Fibroblast of skin of left biceps (primary cell): ENCODE measurements at places on chromosomes 11 and 22.

GRCh38 chr11:59219836-59220235 is 7.1 kb upstream of the MPEG1 start:
- DNase-seq, result no peak

- DNase-seq, result no peak
These were observed 40.6 kb upstream of the RCN1 start for GRCh38 chr11:32050264-32050663.

DNA sequence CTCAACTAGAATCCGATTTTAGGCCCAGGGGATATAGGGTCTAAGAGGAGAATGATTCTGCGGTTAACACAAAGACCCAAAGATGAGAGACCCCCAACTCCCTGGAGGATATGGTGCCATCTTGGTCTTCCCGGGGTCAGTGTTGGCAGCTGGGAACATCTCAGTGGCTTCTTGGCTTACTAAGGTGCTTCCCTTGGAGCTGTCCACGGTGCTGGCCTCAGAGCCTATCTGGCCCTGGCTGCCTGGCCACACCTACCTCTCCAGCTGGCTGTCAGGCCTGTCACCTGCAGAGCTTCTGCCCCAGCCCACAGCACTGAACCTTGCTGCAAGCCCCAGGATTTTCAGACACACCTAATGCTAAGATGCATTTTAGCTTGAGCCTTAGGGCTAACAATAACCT is 70.7 kb upstream of the THY1 start:
- no peak for DNase-seq

- no peak for DNase-seq
These were observed 17.4 kb upstream of the TMEM135 start for GRCh38 chr11:87020336-87020735.

DNA sequence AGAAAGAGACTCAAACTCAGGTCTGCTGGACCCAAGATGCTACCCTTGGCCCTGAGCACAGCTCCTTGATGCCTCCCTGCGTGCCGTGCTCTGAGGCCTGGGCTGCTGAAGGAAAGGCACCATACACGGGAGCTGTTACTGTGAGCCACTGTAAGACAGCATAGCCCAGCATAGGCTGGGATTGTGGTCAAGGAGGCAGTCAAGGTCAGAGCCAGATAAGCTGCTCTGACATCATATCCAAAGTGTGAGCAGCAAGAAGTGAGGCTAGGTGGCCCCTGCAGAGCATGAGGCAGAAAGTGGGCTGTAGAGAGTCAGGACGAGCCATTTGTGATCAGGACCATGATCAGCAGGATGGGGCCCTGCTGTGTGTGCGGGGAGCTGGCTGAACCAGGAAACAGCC is 7.7 kb downstream of the SLC22A8 start:
- no peak for DNase-seq

GRCh38 chr11:87421422-87421821 is 383.7 kb downstream of the TMEM135 start:
- peak; percentile 56 for DNase-seq

- no peak for DNase-seq
These were observed 11.7 kb upstream of the PATL1 start for GRCh38 chr11:59680287-59681154.

DNA sequence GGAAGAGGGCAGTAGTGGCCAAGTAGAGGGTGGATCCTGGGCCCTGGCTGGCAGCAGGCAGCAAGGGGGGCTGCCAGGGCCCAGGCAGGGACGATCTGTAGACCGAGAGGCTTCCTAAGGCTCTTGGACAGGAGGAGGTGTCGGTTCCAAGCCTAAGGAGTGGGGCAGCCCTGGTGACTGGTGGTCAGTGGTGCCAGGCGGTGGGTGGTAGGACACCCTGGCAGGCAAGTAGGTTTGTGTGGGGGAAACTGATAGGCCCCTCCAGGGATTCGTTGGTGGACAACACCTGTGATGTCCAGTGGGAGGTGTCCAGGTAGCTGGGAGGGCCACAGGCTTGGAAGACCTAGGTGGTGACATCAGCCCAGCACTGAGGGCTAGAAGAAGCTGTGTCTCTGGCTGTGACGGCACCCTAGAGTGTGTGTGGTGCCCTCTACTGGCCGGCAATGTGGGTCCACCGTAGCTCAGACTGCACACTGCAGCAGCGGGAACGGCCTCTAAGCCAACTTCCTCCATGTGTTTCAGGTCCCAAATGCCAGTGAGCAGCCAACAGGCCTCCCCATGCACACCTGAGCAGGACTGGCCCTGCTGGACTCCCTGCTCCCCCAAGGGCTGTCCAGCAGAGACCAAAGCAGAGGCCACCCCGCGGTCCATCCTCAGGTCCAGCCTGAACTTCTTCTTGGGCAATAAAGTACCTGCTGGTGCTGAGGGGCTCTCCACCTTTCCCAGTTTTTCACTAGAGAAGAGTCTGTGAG is 9.4 kb upstream of the SAMM50 start:
- DNase-seq, result no peak

DNA sequence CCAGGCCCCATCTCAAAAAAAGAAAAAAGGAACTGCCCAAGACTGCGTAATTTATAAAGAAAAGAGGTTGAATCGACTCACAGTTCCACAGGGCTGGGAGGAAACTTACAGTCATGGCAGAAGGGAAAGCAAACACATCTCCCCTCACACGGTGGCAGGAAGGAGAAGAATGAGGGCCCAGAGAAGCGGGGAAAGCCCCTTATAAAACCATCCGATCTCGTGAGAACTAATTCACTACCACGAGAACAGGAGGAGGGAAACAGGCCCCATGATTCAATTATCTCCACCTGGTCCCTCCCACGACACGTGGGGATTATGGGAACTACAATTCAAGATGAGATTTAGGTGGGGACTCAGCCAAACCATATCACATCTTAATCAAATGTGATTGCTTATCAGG is 82.2 kb downstream of the BUD13 start:
- no peak for DNase-seq

DNA sequence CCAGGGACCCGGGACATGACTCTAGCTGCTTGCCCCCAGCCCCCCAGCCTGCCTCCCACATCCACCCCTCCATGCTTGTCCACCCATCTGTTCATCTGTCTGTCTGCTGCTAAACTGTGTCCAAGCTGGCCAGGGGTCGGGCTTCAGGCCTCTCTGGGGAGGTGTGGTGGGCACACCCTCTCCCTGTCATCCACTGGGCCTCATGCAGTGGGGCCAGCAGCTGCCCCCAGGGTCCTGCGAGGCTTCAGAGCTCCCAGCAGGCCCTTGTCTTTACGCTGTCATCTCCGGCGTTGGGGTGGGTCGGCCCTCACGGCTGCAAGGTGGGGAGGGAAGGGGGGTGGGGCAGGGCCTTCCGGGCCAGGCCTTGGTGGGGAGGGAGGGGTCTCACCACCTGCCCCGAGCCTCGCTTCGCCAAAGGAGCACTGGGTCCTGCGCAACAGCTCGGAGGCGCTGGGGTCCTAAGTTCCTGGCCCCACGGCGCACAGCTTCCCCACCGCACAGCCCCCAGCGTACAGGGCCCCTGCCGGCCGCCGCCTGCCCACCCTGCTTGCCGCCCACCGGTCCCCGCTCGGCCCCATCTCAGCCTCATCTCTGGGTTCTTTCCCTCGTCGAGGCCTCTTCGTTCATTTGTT is 26.7 kb downstream of the MOB2 start:
- DNase-seq, result no peak

GRCh38 chr22:29073618-29074275 is 912 bp downstream of the KREMEN1 start:
- DNase-seq, result no peak

- DNase-seq, result peak; percentile 12
These were observed 368.6 kb downstream of the OPCML start for GRCh38 chr11:133163463-133164419.

DNA sequence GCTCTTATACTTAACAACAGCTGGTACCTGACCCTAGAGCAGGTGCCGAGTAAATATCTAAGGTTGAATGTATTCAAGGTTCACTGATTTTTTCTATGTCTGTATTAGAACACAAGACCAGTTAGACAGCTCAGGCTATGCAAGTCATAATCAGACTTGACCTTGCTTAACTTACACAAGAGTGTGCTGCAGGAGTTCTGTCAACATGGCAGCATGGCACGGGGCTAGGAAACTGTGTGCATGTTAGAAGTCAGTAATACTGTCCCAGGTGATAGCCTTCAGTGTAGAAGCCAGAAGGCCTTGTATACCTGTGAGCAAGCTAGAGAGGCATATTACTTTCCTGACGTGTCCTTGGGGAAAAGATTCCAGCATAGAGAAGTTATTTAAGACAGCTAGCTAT is 253.1 kb downstream of the FAT3 start:
- no peak for DNase-seq

DNA sequence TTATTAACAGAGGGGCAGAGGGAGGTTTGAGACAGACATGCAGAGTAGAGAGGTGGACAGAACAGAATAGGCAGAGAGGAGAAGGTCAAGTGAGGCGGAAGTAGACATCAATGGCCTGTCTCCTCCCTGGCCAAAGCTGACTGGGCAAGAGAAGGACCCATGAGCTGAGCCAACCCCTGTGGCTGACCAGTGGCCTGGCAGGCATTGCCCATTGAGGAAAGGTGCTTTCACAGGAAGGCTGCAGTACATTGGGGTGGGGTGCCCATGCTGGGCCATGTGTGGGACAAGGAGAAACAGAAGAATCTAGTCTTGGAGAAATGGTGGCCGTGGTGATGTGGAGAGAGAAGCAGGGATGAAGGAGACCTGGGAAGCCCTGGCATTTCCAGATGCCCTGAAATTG is 76.0 kb downstream of the MYEOV start:
- DNase-seq, result no peak

GRCh38 chr11:20247591-20248007 is 87.3 kb upstream of the DBX1 start:
- no peak for DNase-seq

DNA sequence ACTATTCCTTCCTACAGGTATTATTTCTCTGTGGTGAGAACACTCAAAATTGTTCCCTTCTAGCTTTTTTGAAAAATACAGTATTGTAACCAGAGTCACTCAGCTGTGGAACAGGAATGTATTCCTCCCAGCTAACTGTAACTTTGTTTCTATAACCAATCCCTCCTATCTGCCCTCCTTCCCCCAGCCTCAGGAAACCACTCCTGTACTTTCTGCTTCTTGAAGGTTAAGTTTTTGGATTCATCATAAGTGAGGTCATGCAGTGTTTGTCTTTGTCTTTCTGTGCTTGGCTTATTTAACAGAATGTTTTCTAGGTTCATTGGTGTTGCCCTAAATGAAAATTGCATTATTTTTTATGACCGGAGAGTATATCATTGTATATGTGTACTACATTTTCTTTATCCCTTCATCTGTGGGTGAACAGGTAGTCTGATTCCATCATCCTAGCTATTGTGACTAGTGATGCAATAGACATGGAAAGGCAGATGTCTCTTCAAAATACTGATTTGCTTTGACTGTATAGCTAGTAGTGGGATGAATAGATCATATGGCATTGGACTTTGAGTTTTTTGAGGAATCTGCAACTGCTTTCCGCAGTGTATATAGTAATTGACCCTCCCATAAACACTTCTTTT is 112.9 kb upstream of the GRK3 start:
- DNase-seq, result no peak

DNA sequence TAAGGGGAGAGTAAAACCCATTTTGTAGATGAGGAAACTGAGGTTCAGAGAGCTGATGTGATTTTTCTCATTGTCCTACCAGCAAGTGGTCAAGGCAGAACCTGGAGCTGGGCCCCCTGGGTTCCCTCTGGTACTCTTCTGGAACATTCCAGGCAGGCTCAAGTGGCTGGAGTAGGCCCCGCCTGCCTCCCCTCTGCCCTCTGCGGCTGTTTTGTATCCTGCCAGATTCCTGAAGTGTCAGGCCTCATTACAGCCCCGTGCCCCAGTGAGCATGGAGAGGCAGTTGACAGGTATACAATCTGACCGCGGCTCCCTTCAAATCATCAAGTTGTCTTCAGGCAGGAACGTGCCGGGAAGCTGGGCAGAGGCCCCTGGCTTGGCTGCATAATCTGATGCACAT is 94.6 kb upstream of the CD82 start:
- no peak for DNase-seq

DNA sequence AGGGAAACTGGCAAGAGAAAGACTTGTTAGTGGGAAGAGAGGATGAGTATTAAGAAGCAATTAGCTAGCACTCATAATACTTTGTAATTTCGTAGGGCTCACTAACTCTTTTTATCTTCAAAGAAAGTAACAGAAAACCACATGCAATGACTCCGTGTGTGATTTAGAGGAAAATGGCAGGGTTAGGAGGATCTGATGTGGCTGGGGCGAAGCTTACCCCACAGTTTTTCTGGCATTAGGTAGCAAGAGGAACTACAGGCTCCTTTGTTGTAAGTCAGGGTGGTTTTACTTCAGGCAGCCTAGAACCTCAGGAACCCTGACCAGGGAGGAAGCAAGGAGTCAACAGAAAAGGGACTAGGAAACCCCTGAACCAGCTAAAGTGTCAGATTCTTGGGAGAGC is 89.7 kb downstream of the SPON1 start:
- DNase-seq, result no peak

DNA sequence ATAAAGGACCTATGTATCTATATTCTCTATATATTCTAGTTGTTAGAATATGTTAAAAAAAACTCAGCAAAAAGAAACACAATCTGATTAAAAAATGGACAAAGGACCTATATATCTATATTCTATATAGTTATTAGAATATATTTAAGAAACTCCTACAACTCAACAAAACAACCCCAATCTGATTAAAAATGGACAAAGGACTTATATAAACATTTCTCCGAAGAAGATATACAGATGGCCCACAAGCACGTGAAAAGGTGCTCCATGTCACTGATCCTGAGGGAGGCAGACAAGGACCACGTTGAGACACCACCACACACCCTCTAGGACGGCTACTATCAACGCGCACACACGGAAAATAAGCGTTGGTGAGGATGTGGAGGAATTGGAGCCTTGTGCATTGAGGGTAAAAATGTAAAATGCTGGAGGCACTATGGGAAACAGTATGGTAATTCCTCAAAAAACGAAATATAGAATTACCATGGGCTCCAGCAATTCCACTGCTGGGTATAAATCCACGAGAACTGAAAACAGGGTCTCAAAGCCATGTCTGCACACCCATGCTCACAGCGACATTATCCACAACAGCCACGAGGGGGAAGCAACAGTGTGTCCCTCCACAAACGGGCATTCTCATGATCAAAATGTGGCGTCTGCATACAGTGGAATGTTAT is 22.7 kb downstream of the YPEL1 start:
- peak; percentile 45 for DNase-seq

GRCh38 chr11:61777234-61778090 is 14.9 kb downstream of the TMEM258 start:
- no peak for DNase-seq

DNA sequence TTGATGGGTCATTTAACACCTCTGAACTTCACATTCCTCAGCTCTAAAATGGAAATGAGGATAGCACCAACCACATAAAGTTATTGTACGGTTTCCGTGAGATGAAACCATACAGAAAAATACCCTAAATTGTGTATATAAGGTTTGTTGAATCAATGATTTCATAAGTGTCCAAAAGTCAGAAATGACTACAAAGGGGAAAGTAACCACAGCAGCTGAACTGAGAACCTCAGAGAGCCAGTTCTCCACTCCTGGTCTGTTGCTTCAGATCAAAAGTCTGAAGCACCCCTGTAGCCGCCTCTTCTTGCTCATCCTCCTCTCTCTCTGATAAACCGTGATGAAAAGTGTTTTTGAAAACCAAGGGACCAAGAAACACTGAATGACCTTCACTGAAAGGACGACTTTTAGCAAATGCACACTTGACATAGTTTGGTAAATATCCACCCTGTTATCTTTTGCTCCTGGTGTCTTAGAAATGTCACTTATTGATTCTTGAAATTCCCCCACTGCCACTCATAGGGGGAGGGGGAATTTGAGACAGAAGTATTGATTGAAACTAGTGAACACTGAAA is 194.5 kb downstream of the NAV2 start:
- DNase-seq, result no peak
